NCI-H460 (cell line): ENCODE measurements at places on chromosomes 5 and 9. TPM values are rescaled to one million over a fixed set of nuclear protein-coding genes. Genes with fewer than 3 reads are reported as not detected.

The POLR3G gene
- 36.7 and 38.4 TPM in 2 replicates for total RNA-seq

DNA sequence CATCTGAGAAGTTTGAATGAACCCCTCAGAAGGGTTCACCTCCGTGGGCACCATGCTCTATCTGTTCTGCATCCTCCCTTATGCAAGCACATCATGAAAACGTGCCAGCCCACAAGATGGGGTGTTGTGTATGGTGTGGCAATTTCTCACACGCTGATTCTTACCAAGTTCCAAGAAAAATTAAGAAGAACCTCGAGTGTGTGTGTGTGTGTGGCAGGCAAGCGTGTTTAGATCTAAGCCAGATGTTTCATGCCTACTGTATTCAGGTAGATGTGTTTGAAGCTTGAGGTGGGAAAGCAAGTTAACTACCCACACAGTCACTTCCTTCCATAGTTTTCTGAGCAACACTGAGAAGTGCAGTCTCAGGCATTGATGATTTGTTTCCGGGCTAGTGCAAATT is 77.7 kb upstream of the GNA14 start:
- no peak for DNase-seq

- no peak for DNase-seq
These were observed 38.1 kb downstream of the INSYN2B start for GRCh38 chr5:169942181-169942580.

- DNase-seq = peak; percentile 90
These were observed 821 bp downstream of the CTNNA1 start for GRCh38 chr5:138753794-138754698.
